ENCODE measurements at places on chromosomes 3 and 15.
A peak's percentile ranks its signal among the peaks of the same experiment; 100 is the strongest.

DNA sequence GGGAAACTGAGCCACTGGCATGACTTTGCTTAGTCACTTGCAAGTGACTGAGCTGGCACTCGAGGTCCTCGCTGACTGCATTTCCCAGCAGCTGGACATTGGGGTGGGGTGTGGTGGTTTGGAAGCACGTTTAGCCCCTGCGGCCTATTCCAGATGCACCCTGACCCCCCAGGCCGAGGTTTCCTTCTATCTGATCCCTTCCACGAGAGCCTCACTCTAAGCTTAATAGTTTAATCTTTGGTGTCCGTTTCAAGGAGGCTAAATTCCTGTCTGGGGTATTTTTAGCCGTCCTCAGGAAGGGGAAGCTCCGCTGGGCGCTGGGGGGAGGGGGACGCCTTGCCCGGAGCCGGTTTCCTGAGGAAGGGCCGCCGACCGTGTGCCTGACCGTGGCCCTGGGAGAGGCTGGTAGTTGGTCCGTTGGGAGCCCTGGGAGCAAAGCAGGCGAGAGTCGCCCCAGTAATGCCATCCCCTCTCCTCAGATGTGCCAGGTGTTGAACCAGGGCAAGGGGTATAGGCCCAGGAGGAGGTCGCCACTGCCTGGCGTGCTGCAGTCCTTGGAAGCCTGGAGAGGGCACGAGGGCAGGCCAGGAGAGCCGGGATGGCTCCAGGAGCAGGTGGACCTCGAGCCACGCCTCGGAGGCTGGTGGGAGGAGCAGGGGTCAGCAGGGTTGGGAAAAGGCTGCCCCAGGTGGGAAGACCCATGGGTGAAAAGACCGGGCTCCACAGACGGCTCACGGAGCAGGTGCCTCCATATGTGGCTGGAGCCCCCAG is 37.2 kb downstream of the IDH2 start:
- DNase-seq = no peak

- no peak for DNase-seq
These were observed 2.5 kb downstream of the PDZRN3 start for GRCh38 chr3:73622091-73622805.

GRCh38 chr3:11567516-11568467 is 75.9 kb downstream of the VGLL4 start:
- peak; percentile 3 for DNase-seq

- DNase-seq = no peak
These were observed 861.8 kb downstream of the SQOR start for GRCh38 chr15:46496491-46497115.

GRCh38 chr3:132593241-132593946 is 3.7 kb upstream of the ACKR4 start:
- DNase-seq = no peak

- no peak for DNase-seq
These were observed 59.4 kb downstream of the DAPK2 start for GRCh38 chr15:63986751-63987341.

GRCh38 chr15:27864719-27865118 is 234.4 kb downstream of the OCA2 start:
- no peak for DNase-seq

Measured in posterior cingulate gyrus (tissue), 11 donors.